Cardiac septum (tissue), 1 donor: ENCODE measurements at places on chromosomes 12 and 14. TPM values are rescaled to one million over a fixed set of nuclear protein-coding genes. Genes with fewer than 3 reads are reported as not detected.

Gene GARIN6
- not detected for total RNA-seq

Gene SUOX
- 25.0 TPM for total RNA-seq

Gene TTC7B
- 64.9 TPM for total RNA-seq

Gene AREL1
- total RNA-seq: 21.2 TPM

Gene TMEM132C
- total RNA-seq: 0.27 TPM

Gene A2ML1
- total RNA-seq: not detected
